ENCODE measurements at places on chromosomes 13 and 19. TPM values are rescaled to one million over a fixed set of nuclear protein-coding genes. Genes with fewer than 3 reads are reported as not detected.

DNA sequence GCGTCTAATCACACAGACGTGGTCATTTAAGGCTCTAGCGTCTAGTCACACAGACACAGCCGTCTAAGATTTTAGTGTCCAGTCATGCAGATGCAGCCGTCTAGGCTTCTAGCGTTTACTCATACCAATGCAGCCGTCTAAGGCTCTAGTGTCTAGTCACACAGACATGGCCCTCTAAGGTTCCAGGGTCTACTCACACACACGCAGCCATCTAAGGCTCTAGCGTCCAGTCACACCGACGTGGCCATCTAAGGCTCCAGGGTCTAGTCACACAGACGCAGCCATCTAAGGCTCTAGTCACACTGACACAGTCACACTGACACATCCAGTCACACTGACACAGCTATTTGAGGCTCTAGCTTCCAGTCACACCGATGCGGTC lies 55.7 kb downstream of the KLF2 start:
- no peak overlapping the region for H3K27ac ChIP-seq
- no peaks in the 10 kb centered on the region for H3K4me1 ChIP-seq
- H3K36me3 ChIP-seq = peaks cover 3% of the 10 kb centered on the region

DNA sequence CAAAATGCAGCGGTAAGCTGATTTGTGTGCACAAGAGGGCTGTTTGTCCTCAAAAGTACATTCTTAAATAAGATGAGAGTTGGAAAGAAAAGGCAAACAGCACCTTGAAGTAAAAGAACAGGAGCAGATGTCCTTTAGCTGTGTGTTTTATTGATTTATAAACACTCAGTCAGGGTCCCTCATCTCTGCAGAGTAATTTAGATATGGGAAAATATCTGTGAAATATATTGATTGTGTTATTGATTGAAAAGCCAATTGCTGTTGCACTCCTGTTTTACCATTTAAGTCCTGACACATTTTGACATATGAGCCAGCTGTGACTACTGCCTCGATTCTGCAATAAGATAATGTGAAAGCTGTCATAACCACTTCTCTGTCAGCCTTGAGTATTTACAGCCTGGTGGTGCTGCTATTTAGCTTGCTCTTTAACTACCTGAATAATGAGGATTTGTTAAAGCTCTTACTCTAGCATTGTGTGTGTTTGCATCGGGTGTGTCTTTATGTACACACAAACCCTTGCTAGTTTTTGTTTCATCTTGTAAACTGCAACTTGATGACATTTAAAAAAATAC lies 550.1 kb downstream of the DACH1 start:
- no peak overlapping the region for H3K27ac ChIP-seq
- H3K27me3 ChIP-seq = no peaks in the 10 kb centered on the region
- H3K4me1 ChIP-seq = no peaks in the 10 kb centered on the region
- H3K36me3 ChIP-seq = no peaks in the 10 kb centered on the region
- no peak overlapping the region for H3K4me3 ChIP-seq

CD70 gene
- not detected for total RNA-seq

DNA sequence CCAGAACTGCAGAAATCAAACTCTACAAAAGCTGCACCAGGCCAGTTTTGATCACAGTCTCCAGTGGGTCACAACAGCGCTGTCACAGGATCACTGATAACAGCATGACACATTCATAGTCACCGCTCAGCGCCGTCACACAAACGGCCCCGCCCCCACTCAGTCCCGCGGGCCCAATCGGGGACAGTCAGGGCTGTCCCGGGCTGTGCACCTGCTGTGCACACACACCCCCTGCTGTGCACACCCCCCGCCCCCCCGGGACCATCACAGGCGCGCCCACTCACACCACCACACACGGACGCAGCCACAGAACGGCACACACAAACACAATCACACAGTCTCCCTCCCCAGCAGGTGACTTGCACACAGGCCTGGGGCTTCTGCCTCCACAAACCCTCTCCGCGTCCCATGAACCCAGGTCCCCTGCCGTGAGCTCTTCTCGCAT lies 435 bp upstream of the ZNF382 start:
- no peak for DNase-seq
- H3K4me1 ChIP-seq = no peaks in the 10 kb centered on the region
- H3K27me3 ChIP-seq = no peaks in the 10 kb centered on the region
- H3K4me3 ChIP-seq = no peak overlapping the region

GRCh38 chr13:40306817-40307216 lies 359.6 kb downstream of the FOXO1 start:
- H3K4me3 ChIP-seq = no peak overlapping the region
- H3K27ac ChIP-seq = no peak overlapping the region
- H3K36me3 ChIP-seq = no peaks in the 10 kb centered on the region
- H3K27me3 ChIP-seq = no peaks in the 10 kb centered on the region
- H3K4me1 ChIP-seq = no peaks in the 10 kb centered on the region
- DNase-seq = no peak

FCAR gene
- not detected for total RNA-seq

BAX gene
- 198 TPM for total RNA-seq

GRCh38 chr19:46976845-46977320 lies 42.8 kb upstream of the NPAS1 start:
- DNase-seq = peak; percentile 23
- peaks cover 30% of the 10 kb centered on the region for H3K4me1 ChIP-seq
- H3K27ac ChIP-seq = peak overlapping the region; percentile 45
- no peaks in the 10 kb centered on the region for H3K36me3 ChIP-seq
- H3K4me3 ChIP-seq = no peak overlapping the region

DNA sequence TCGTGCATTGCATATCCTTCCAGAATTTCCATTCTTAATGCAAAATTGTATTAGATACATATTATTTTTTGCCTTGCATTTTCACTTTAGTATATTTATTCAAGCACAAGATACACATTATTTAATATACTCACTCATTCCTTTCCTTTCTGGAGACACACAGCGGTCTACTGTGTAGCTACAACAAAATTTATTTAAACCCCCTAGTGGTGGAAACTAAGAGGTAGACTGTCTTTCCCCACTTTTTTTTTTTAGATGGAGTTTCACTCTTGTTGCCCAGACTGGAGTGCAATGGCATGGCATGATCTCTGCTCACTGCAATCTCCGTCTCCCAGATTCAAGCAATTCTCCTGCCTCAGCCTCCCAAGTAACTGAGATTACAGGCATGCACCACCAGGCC lies 2040.3 kb upstream of the PCDH20 start:
- no peak for DNase-seq
- no peaks in the 10 kb centered on the region for H3K4me1 ChIP-seq
- H3K36me3 ChIP-seq = no peaks in the 10 kb centered on the region
- no peaks in the 10 kb centered on the region for H3K27me3 ChIP-seq

ZNF439 gene
- total RNA-seq = 0.83 TPM

GRCh38 chr19:12260861-12261260 lies 33.8 kb downstream of the ZNF44 start:
- no peak for DNase-seq
- H3K27me3 ChIP-seq = no peaks in the 10 kb centered on the region
- H3K4me3 ChIP-seq = no peak overlapping the region
- no peaks in the 10 kb centered on the region for H3K36me3 ChIP-seq

ZNF577 gene
- total RNA-seq = 5.3 TPM

GRCh38 chr19:46614114-46614722 lies 10.7 kb downstream of the PTGIR start:
- 0 out of 2 replicates have a peak, but pooled peaks cover 3% of the 10 kb centered on the region for H3K36me3 ChIP-seq
- DNase-seq = peak; percentile 55
- H3K27ac ChIP-seq = no peak overlapping the region
- H3K27me3 ChIP-seq = no peaks in the 10 kb centered on the region

GRCh38 chr13:28120317-28120716 lies 18.0 kb upstream of the PAN3 start:
- 0 out of 2 replicates have a peak, but pooled peaks cover 5% of the 10 kb centered on the region for H3K27me3 ChIP-seq
- H3K36me3 ChIP-seq = no peaks in the 10 kb centered on the region
- no peak overlapping the region for H3K27ac ChIP-seq
- DNase-seq = no peak
- H3K4me3 ChIP-seq = no peak overlapping the region

- H3K36me3 ChIP-seq = no peaks in the 10 kb centered on the region
- peak; percentile 33 for DNase-seq
- H3K4me1 ChIP-seq = no peaks in the 10 kb centered on the region
- peaks cover 78% of the 10 kb centered on the region for H3K27me3 ChIP-seq
- no peak within 1 kb of the TSS for H3K27ac ChIP-seq
- peak within 1 kb of the TSS; percentile 38 for H3K4me3 ChIP-seq
Measured at GRCh38 chr19:41993612-41994483, at the start of gene ATP1A3. Gene ATP1A3 (minus strand): TSS chr19:41994230. CDS start chr19:41994076, 154 bp downstream.

Data from PC-9 (cell line).